ENCODE measurements at places on chromosomes 6 and 20. TPM values are rescaled to one million over a fixed set of nuclear protein-coding genes. Genes with fewer than 3 reads are reported as not detected.

Gene CUL7
- total RNA-seq, result 25.8 TPM

Gene FOXQ1
- total RNA-seq, result not detected

Gene COL19A1
- total RNA-seq, result not detected

Gene GLP1R
- not detected for total RNA-seq

Gene BPIFB4
- total RNA-seq, result not detected

Gene PLAGL2
- total RNA-seq, result 3.2 TPM

Gene MAN1A1
- 13.3 TPM for total RNA-seq

Gene TUBB2B
- 3.6 TPM for total RNA-seq

Gene SLC35D3
- total RNA-seq, result under 0.01 TPM

Gene SLC26A8
- not detected for total RNA-seq

Gene HCRTR2
- total RNA-seq, result not detected

Gene PIGU
- 7.1 TPM for total RNA-seq

Gene DNMT3B
- total RNA-seq, result 3.6 TPM

Gene MAS1
- total RNA-seq, result not detected

Gene SNRNP48
- total RNA-seq, result 15.6 TPM

Gene C6orf15
- not detected for total RNA-seq

Gene DCDC2
- 0.15 TPM for total RNA-seq

Gene EEF1E1
- 113 TPM for total RNA-seq

Gene GMPR
- total RNA-seq, result 21.4 TPM

Gene AGER
- total RNA-seq, result 0.46 TPM

Gene TUBB
- total RNA-seq, result 367 TPM

Measured in epithelial cell of umbilical artery (primary cell).